Ecto neural progenitor cell (in vitro differentiated cells): ENCODE measurements at places on chromosomes 16 and 17.

- no peak for DNase-seq
Observed at GRCh38 chr17:80899402-80900268, 92.0 kb upstream of the CHMP6 start.

GRCh38 chr16:8173111-8173644 lies 417.1 kb downstream of the TMEM114 start:
- peak; percentile 85 for DNase-seq

DNA sequence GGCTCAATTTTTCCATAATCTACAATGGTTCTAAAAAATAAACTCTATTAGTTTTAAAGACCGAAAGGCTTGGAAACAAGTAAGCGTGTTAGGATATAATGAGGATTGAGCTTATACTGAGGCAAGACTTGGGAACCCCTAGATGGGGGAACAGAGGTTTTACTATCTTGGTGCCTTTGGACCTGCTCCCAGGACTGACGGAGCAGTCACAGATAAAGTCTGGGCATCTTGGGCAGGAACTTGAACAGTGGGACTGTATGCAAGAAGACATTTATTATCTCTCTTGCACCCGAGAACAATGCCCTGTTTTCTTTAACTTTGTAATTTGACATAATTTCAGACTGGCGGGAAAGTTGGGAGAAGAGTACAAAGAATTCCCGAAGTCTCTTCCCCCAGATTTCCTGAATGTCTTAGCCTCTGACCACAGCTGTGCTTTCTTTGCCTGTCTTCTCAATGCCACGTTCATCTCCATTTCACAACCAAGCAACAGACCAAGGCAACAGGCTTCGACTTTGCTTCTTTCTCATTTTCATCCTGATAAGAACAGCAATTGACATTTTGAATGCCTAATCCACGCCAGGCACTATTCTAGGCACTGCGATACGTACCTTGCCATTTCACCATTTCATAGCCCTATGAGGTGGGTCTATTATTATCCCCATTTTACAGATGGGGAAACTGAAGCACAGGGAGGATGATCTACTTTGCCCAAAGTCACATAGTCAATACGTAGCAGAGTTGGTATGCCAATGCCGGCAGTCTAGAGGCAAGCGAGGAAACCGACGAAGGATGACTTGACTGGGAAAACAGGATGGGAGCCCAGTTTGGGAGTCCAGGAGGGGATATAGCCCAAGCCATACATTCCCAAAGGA lies 3.0 kb upstream of the IL4R start:
- no peak for DNase-seq

GRCh38 chr16:46629331-46630219 lies 8.4 kb upstream of the SHCBP1 start:
- peak; percentile 54 for DNase-seq

- no peak for DNase-seq
Observed at GRCh38 chr16:12336141-12336540, 359.6 kb downstream of the SNX29 start.

- peak; percentile 79 for DNase-seq
Observed at GRCh38 chr16:87132361-87133014, 184.7 kb downstream of the C16orf95 start.

DNA sequence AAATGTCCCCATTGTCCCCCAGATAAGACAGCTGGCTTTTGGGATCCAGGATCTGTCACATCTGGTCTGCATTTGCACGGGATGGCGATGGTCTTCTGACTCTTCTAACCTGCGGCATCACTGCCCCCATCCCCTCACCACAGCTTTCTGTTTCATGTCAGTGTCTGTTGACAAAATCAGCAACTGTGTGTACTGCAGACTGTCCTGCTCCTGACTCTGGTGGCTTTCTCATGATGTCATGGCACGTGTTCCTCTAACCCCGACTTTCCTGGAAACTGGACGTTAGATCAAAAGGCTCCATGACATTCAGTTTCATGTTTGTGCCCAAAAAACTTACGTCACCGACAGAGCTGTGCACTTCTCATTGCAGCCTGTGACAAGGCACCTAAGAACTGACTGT lies 30.1 kb upstream of the CPNE2 start:
- DNase-seq = no peak

DNA sequence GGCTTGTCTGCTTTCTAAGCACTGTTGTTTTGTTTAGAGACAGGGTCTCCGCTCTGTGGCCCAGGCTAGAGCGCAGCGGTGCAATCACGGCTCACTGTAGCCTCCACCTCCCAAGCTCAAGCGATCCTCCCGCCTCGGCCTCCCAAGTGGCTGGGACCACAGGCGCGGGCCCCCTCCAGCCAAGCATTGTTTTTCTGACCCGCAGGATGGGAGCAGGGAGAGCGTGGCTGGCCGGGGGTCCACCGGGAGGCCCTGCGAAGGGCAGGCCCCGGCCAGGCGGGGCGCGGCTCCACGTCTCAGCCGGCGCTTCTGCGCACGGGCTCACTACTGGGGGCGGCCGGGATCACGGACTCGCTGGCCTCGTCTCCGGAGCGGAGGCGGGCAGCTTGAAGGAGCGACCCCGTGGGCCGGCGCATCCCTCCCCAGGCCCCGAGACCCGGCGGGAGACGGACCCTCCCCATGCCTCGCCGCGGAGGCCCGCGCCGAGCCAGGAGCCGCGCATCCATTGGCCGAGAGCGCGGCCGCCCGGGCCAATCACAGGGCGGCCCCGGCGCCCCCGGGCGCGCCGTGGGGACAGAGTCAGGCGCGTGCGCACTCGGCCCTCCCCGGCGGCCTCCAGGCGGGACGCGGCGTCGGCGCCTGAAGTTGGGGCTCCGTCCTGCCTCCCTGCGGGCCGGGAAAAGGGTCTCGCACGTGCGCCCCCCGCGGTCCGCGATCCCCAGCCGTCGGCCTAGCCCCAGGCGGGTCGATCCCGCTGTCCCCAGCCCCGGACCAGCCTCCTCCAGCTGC lies 24.9 kb downstream of the ACTG1 start:
- peak; percentile 94 for DNase-seq

- no peak for DNase-seq
Observed at GRCh38 chr17:82112914-82113311, 14.9 kb upstream of the FASN start.

- no peak for DNase-seq
Observed at GRCh38 chr16:1580956-1581355, 30.9 kb downstream of the IFT140 start.

DNA sequence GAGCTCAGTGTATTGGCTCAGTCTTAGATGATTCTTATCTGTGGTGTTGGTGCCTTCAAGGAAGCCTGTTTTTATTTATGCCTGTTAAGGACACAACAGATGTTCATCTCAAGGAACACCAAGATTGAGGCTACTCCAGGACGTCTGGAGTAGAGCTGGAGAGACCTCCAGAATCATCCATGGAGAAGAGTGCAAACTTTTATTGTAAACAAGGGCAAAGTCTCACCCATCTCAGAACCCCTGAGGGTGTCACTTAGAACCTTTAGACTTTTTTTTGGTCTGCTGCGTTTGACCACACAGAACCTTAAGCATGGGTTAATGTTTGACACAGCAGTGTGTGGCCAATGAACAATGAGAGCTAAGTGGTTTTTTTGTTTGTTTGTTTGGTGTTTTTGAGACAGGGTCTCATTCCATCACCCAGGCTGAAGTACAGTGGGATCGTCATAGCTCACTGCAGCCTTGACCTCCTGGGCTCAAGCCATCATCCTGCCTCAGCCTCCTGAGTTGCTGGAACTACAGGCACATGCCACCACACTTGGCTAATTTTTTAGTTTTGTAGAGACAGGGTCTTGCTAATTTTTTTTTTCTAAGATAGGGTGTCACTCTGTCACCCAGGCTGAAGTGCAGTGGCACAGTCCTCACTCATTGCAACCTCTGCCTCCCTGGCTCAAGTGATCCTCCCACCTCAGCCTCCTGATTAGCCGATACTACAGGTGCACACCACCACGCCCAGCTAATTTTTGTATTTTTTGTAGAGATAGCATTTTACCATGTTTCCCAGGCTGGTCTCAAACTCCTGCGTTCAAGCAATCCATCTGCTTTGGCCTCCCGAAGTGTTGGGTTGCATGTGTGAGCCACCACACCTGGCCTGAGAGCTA lies 16.3 kb downstream of the SLC47A1 start:
- no peak for DNase-seq

- no peak for DNase-seq
Observed at GRCh38 chr17:28954886-28955285, 3.6 kb upstream of the PHF12 start.

DNA sequence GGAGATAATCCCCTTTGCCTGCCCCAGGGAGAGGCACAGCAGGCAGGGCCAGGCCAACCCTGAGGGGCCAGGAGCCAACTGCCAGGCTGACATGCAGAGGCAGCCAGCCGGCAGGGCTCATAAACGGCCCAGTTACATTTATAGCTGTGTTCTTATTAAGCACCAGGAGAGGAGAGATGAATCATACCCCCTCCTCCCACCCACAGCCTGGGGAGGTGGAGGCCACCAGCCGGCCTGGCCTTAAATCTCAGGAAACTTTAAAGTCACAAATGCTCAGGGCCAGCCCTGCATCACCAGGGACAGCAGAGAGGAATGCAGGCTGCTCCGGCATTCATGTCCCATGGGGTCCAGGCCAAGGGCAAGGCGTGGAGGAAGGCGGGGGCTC lies 177.2 kb downstream of the TMEM132E start:
- peak; percentile 68 for DNase-seq

DNA sequence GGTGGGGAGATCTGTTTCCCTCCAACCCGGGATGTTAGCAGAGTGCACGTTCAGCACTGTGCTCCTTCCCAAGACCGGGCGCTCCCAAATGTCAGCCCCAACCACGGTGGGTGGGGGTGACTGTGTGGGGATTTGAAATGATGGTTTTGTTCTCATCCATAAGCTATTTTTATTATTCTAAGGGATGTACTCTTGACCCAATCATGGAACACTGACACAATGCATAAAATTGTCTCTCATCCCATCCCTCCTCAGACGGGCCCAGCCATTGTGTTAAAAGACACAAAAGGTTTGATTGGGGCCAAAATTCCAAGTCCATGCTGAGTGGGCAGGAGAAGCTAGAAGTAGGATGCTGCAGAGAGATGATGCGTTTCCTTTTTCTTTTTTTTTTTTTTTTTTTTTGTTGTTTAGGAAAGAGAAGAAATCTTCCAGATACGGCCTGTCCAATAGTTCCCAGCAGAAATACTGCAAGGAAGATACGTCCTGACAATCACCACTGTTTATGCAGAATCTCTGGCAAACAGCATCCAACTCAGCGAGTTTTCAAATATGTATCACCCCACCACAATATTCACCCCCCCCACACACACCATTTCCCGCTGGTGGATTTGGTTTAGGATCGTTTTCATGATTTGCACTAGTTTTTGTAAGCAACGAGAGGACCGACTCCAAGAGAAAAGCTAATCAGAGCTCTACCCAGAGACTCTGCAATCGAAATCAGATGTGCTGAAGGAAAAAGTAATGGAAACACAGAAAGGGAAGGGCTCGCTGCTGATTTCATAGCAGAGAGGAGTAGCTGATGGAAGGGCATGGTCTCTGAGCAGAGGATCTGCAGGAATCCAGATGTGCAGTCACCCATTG lies 163.5 kb upstream of the DYNLRB2 start:
- DNase-seq = no peak

- no peak for DNase-seq
Observed at GRCh38 chr17:72422505-72423285, 301.9 kb downstream of the SOX9 start.

DNA sequence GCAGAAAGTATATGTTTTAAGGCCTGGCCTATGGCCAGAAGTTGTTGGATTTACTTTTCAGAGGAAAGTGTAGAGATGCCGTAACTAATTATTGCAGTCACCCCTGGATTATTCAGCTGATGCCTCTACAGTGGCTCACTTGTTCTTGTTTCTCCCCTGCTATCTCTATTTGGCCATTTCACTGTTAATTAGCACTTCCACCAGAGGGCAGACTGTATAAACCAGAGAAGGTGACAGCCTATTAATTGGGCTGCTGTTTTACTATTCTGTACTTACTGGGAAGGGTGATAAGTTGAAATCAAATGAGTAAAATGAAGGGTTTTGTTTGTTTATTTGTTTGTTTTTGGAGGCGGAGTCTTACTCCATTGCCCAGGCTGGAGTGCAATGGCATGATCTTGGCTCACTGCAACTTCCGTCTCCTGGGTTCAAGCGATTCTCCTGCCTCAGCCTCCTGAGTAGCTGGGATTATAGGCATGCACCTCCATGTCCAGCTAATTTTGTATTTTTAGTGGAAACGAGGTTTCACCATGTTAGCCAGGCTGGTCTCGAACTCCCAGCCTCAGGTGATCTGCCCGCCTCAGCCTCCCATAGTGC lies 66.0 kb downstream of the CDK12 start:
- no peak for DNase-seq

GRCh38 chr16:47461598-47462266 lies 601 bp downstream of the PHKB start:
- DNase-seq = no peak

DNA sequence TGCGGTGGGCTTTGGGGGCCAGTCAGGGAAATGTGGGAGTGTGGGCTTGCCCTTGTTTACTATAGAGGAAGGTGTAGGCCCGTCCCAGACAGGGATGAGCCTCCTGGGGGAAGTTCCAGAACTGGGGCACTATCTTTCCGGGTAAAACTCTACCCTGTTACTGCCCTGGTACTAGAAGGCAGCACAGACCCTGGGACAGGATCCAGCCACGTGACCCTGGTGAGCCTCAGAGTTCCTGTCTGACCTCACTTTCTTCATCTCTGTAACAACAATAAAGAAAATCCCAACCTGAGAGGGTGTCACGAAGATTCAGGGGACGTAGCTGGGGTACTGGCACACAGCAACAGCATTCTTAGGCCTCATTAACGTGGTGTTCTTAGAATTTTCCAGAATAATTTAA lies 239.6 kb upstream of the FOXF1 start:
- DNase-seq = no peak

DNA sequence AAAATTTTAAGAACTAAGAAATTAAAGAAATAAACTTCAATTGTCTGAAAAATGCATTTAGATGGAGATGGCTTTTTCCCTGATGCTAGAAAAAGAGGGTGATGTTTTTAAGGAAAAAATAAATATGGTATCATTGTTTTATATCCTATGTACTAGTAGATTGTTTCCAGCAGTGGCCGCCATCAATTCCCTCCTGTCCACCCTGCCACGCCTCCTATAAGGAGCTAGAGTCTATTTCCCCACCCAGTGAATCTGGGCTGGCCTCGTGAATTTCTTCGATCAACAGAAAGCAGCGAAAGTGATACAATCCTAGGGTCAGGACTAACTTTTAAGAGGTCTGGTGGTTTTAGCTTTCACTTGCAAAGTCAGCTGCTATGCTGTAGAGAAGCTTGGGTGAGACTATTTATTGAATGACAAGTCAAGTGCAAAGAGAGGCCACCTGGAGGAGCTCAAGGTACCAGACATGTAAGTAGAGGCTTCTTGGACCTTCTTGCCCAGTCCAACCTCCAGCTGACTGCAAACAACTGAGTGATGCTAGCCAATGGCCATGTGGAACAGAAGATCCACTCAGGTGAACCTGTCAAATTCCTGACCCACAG lies 80.9 kb upstream of the MTMR4 start:
- no peak for DNase-seq

GRCh38 chr17:78001182-78001581 lies 42.7 kb downstream of the TNRC6C start:
- no peak for DNase-seq

- DNase-seq = no peak
Observed at GRCh38 chr17:59859444-59860025, 33.2 kb downstream of the TUBD1 start.
